ENCODE measurements at places on chromosomes 3 and 15. TPM values are rescaled to one million over a fixed set of nuclear protein-coding genes. Genes with fewer than 3 reads are reported as not detected.

Gene REC114
- total RNA-seq: not detected

Gene ZNF80
- not detected for total RNA-seq

Gene SLC22A13
- total RNA-seq: 0.13 TPM

DNA sequence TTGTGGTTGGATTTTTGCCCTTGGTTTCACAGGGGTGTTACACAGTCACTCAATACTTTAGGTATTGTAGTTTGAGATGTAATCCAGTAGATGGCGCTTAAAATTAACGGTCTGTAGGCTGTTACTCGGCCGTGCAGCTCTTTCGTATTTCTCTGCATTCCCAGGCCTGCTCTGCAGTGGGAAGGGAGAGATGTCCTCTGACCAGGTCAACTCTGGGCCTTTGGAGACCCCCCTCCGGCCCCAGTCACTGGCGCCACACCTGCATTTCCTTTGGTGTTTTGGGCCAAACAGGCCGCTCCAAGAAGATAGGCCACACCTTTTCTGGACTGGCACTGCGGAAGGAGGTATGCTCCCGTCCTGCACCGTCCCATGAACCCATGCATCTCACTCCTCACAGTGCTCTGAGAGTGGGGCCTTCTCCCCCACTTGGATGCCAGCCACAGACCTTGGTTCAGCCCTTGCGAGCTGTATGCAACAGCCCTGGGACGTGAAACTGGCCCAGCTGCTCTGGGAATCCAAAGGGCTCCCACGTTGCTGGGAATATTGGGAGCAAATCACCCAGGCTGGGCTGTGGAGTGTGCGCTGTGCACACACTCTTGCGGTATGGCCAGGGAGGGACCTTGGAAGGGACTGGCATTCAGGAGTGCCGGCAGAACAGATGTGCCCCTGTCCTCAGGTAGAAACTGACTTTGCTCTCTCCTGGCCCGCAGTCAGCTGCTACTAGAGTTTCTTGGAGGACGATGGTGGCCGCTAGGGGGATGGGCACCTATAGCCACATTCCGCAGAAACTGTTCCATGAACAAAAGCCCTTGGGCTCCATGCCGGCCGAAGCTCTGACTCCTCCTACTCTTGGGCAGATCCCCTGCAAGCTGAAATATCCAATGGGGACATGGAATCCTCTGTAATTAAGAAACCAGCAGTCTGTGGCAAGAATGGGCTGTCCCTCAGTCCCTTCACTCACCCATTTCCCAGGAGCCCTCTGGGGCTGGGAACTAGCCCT, 410.5 kb upstream of the CADM2 start:
- H3K27me3 ChIP-seq: no peaks in the 10 kb centered on the region
- no peaks in the 10 kb centered on the region for H3K36me3 ChIP-seq
- no peak overlapping the region for H3K4me3 ChIP-seq
- DNase-seq: peak; percentile 89
- no peaks in the 10 kb centered on the region for H3K4me1 ChIP-seq

- no peak overlapping the region for H3K27ac ChIP-seq
- H3K36me3 ChIP-seq: no peaks in the 10 kb centered on the region
- peaks cover 5% of the 10 kb centered on the region for H3K4me1 ChIP-seq
- DNase-seq: peak; percentile 48
- no peaks in the 10 kb centered on the region for H3K27me3 ChIP-seq
Observed at GRCh38 chr3:114566162-114566755, 272.4 kb downstream of the TIGIT start.

DNA sequence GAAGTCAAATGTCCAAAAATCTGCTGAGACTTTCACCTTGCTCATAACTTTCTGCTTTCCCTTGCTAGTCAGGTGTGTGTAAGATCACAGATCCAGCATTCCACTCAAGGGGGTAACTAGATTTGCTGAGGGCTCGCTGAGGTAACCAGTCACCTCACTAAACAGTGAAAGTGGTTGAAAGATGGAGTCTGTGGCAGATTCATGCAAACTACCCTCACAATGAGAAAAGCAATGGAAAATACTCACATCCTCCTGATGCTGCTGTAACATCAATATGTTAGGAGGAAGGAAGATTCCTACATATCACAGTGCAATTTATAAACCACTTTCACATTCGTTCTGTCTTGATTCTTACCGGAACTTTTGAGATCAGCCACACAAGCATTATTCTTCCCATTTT, 174.3 kb upstream of the BCL6 start:
- H3K4me1 ChIP-seq: peaks cover 6% of the 10 kb centered on the region
- no peaks in the 10 kb centered on the region for H3K36me3 ChIP-seq
- H3K27me3 ChIP-seq: peaks cover 18% of the 10 kb centered on the region
- no peak overlapping the region for H3K4me3 ChIP-seq
- no peak overlapping the region for H3K27ac ChIP-seq

DNA sequence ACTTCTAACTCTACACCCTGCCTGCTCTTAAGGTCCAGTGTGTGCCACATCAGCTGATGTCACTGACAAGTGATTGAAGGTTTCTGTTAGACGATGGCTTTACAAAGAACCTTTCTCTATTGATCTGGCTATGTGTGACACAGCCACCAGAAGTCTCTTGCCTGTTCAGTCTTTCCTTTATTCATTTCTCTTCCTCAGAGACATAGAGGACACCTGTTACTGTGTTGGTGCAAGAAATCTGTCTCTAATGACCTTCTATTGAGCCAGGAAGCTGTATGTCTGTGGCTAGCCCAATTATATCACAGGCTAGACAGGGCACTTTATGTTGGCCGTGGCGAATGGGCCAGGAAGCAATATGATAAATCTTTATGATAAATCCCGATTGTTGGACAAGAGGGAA, 173.3 kb upstream of the GAP43 start:
- no peaks in the 10 kb centered on the region for H3K4me1 ChIP-seq
- no peak overlapping the region for H3K4me3 ChIP-seq
- no peaks in the 10 kb centered on the region for H3K36me3 ChIP-seq
- no peaks in the 10 kb centered on the region for H3K27me3 ChIP-seq
- no peak overlapping the region for H3K27ac ChIP-seq

DNA sequence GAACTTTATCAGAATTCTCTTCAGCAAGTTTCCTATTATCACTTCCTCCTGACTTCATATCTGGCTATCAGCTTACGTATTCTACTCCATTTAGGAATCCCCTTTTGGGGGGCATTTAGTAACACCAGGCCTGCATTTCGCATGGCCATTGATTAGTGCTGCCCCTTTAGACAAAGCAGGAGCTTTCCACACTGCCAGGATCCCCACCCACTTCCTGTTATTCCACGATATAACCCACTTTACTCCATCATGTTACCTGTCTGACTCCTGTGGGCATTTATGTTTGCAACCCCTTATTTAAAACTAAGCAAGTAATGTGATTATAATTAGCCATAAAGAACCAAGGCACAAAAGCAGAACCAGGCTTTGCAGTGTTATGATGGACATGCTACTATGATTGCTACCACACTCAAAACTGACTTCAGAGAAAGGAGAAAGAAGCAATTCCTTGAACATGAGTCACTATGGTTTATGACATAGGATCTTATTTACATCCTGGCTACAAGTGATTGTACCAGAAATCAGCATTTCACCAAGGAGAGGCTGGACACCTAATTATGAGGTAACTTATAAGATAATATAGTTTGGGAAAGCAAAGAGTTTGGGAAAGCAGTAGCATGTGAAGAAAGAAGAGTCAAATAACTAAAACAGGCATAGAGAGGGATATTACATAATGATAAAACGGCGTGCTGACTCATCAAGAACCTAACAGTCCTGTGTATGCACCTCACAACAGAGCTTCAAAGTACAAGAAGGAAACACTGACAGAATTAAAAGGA, 96.3 kb downstream of the IGSF11 start:
- H3K36me3 ChIP-seq: no peaks in the 10 kb centered on the region
- DNase-seq: no peak
- H3K27me3 ChIP-seq: no peaks in the 10 kb centered on the region
- H3K4me1 ChIP-seq: peaks cover 9% of the 10 kb centered on the region
- no peak overlapping the region for H3K4me3 ChIP-seq
- no peak overlapping the region for H3K27ac ChIP-seq

GRCh38 chr15:35206060-35206675, 121.1 kb upstream of the NANOGP8 start:
- DNase-seq: no peak
- H3K4me3 ChIP-seq: no peak overlapping the region
- H3K36me3 ChIP-seq: no peaks in the 10 kb centered on the region
- H3K27ac ChIP-seq: no peak overlapping the region

All from endodermal cell (in vitro differentiated cells).